ENCODE measurements at places on chromosomes 12 and 14. TPM values are rescaled to one million over a fixed set of nuclear protein-coding genes. Genes with fewer than 3 reads are reported as not detected.

- DNase-seq: no peak
Measured at GRCh38 chr12:122080149-122081082, 1.9 kb downstream of the MLXIP start.

- no peak for DNase-seq
Measured at GRCh38 chr12:110165540-110166159, 41.5 kb downstream of the IFT81 start.

DNA sequence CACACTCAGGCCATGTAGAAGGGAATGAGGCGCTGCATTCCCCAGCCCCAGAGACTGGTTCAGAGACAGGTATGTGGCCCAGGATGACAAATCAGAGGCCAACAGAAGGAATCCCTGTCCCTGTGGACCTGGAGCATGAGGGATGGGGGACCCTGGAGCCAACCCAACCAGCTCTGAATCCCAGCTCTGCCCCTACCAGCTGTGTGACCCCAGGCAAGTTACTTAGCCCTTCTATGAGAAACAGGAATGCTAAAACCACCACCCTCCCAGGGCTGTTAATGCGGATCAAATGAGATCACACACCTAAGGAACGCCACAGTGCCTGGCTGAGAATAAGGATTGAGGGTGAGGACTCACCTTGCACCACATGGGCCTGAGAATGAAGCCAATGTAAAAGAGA lies 15.6 kb downstream of the ITPK1 start:
- no peak for DNase-seq

DNA sequence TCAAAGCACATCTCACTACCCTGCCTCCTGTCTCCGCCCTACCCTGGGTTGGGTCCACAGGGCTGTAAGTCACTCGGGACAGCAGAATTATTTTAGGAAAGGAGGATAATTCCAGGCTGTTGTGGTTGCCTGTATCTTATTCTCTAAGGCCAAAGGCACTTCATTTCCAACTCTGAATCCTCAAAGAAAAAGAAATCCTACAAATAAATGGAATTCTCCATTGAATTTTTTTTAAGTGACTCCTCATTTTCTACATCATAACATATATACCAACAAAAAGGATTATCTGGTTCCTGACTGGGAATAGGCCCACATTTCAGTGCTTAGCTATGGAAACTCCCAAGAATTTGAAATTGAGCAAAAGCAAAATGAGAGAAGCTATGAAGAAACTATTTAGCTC lies 186.4 kb downstream of the ITPR2 start:
- no peak for DNase-seq

DNA sequence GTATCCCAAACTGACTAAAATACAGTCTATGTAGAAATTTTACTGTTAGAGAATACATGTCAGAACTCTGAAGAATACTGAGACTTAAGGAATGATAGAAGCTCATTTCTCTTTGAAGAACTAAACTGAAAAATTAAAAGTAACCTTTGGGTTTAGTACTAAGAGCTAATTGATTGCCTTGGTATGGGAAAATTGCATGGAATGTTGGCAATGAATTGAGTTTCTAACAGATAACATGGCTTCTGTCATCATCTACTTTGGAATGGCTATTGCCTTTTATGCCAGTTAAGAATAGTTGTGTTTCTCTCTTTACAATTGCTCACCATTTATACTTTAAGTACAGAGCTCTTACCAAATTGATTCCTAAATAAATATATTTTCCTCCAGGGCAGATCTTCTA lies 308.8 kb upstream of the SYT1 start:
- no peak for DNase-seq

AICDA gene
- total RNA-seq: 0.13 TPM

KRT72 gene
- not detected for total RNA-seq

CLMN gene
- total RNA-seq: 6.0 TPM

PLXNC1 gene
- 4.4 TPM for total RNA-seq

Data from cardiac septum (tissue), 1 donor.